ENCODE measurements at places on chromosomes 1 and 21.

DNA sequence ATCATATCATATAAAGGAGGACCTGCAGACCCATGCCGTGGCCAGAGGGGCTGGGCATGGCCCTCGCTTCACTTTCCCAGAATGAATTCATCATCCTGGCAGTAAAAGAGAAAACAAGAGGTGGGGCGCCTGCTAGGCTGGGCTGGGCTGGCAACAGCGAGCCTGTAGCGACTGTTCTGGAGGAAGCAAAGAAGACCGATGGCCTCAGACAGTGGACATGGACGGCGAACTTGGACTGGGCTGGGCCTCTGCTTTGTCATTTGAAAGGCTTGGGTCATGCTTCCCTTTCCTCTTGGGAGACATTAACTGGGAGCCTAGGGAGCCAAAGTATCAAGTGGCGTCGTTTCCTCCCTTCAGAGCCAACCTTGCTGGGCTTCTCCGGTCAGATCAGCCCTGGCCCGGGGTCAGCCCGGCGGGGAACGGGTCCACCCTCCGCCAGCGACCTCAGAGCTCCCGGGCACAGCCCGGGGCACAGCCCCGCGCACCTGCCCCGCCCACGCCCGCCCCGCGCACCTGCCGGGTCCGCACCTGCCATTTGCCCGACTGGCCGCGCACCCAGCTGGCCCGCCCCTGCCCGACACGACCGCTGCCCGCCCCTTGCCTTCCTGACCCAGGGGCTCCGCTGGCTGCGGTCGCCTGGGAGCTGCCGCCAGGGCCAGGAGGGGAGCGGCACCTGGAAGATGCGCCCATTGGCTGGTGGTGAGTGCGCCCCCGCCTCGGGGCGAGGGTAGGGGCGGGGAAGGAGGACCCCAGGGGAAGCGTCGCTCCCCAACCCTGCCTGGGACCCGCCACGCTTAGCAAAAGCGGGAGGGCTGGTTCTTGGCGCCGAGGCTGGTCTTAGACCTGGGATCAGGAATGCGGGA is at the start of gene FAM3B:
Gene FAM3B (plus strand): TSS at position 602 of the 863 bp plus-strand sequence. CDS start 79 bp downstream, at position 681.
- no peak for DNase-seq

GRCh38 chr1:151501474-151501873 is 9.7 kb upstream of the CGN start:
- DNase-seq = no peak

- no peak for DNase-seq
Measured at GRCh38 chr21:45993210-45994085, 11.9 kb downstream of the COL6A1 start.

DNA sequence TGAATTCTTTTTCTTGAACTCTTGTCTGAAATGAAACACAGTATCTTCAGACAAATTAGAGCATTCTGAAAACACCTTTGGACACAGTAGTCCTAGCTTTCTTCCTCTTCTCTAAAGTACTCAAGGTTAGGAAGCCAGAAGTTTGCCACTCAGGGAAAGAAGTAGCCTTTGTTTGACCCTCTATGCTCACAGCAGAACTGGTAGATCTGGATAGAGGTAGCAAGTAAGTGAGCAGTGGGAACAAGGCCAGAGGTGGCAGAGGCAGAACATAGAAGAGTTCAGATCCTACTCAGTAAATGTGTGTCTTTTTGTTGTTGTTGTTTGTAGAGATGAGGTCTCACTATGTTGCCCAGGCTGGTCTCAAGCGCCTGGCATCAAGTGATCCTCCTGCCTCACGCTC is 7.4 kb upstream of the PIGR start:
- no peak for DNase-seq

GRCh38 chr1:21242846-21243245 is 47.4 kb downstream of the ECE1 start:
- DNase-seq = no peak

DNA sequence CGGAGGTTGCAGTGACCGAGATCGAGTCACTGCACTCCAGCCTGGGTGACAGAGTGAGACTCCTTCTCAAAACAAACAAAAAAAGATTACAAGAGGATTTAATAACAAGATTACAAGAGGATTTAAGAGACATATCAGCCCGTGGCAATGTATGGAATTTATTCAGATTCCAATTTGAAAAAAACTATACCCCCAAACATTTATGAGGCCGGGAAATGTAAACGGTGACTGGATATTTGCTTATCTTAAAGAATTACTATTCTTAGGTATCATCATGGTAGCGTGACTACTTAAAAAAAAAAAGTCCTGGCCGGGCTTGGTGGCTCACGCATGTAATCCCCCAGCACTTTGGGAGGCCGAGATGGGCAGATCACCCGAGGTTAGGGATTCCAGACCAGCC is 21.2 kb upstream of the ELK4 start:
- no peak for DNase-seq

GRCh38 chr1:169538998-169539871 is 47.0 kb downstream of the F5 start:
- DNase-seq = peak; percentile 41

GRCh38 chr1:11352816-11353799 is 80.1 kb downstream of the UBIAD1 start:
- no peak for DNase-seq

- no peak for DNase-seq
Measured at GRCh38 chr1:24963099-24963872, 33.2 kb upstream of the RUNX3 start.

DNA sequence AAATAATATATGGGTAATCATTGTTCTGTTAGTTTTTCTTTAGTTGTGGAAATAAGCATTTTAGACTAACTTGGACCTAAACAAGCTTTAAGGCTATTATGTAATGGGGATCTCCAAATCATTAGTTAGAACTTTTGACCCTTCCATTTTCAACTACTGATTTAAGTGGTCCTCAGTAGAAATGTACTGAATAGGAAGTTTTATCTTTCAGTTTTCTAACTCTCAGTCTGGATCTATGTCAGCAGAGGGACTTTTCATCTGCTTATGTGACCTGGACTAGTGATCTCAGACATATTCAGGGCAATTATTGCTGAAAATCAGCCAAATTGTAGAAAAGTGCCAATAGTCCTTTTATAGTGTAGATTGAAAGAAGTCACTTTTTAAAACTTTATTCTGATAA is 56.0 kb downstream of the SASS6 start:
- DNase-seq = no peak

DNA sequence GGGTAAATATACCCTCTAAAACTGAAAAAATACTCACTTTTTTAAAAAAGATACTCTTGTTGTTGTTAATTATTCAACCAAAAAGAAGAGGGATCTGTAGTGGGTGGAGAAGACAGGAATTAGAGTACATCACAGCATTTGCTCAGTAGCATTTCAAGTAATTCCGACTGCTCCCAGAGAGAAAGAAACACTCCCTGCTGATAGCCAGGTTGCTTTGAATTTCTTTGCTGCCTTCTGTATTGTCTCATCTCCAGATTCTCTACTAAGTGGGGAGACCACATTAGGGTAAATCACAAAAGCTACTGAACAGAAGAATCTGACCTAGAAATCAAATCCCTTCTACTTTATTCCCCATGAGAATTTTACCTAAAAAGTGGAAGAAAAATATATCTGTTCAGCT is 661.1 kb downstream of the BRINP3 start:
- DNase-seq = no peak

DNA sequence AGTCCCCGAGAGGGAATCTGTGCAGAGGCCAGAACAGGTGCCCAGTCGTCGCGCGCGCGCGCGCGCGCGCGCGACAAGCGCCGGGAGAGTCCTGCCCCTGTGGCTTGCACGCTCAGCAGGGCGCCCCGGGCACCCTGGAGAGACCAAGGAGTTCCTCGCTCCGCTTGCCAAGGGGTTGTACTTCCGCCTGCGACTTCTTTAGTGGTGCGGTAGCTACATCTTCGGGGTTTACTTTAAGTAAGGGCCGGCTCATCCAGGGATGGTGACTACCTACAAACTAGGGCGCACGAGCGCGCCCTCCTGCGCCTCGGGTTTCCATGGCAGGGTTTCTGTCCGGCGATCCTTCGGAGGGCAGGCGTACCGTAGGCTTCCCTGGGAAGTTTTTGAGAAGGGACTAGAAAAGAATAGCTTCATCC is 1.4 kb downstream of the LHX4 start:
- no peak for DNase-seq

DNA sequence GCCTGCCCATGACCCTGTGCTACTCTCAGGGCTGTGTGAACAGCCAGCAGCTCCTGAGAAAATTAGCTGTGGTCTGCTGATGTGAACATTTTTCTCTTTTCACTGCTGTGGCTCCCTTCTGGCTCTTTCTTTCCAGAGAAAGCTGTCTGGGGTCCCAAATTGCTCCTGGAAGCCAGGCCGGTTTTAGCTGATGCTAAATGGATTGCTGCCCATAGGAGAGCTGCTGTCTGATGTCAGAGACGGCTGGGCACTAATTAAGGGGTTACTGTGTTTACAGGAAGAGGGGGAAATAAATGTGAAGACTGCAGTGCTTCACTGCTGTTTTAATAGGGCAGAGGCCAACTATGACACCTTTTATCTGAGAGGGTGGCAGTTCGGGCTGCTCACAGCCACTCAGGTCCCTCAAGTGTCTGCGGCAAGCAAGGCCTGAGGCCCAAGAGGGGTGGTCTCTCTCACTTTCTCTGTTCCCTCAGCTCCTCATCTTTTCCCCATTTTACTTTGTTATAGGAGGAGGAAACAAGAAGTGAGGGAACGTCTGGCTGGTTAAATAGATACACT is 106.0 kb upstream of the GNG12 start:
- no peak for DNase-seq

GRCh38 chr1:236774926-236775325 is 20.2 kb upstream of the MTR start:
- no peak for DNase-seq

DNA sequence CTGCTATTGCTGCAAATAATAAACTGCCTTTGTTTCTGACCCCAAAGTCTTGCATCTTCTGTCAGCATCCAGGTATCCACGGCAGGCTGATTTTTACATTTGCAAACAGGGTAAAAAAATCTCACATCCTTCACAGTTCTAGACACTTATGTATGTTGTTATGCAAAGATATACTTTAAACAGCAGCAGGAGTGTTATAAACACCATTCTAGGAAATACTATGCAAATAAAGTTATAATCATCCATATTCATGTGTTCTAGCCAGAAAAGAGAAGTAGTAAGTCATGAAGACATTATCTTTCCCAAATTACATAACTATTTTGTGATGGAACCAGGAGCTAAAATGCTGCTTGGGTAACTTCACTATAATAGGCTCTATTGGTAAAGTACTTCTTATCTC is 534.2 kb downstream of the LTN1 start:
- DNase-seq = no peak

DNA sequence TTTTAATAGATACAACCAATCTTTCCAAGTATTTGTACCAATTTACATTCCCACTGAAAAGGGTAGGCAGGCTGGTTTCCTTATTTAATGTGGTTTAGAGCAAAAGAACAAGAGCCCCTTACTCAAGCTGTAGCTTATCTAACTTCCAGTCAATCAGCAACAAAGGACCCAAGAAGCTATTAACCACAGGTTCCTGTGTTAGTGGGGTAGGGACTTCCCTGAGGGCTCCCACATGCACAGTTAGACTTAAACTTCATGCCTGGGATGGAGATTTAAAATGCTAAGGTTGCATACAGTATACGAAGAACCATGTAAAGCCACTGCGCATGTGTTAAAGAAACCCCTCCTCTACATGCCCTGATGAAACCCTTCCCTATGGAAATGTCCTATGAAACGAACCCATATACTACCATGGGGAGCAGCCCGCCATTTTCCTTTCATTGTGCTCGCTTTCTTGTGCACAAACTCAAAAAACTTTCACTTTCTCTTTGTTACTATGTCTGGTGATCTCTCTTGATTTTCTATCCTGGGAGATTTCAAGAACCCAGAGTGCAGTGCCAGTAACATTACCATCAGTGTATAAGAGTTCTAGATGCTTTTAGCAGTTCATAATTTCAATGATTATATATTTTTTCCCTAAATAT is 23.3 kb upstream of the ST6GALNAC5 start:
- DNase-seq = no peak

GRCh38 chr1:145777357-145778145 is 46.3 kb downstream of the RNF115 start:
- DNase-seq = no peak

DNA sequence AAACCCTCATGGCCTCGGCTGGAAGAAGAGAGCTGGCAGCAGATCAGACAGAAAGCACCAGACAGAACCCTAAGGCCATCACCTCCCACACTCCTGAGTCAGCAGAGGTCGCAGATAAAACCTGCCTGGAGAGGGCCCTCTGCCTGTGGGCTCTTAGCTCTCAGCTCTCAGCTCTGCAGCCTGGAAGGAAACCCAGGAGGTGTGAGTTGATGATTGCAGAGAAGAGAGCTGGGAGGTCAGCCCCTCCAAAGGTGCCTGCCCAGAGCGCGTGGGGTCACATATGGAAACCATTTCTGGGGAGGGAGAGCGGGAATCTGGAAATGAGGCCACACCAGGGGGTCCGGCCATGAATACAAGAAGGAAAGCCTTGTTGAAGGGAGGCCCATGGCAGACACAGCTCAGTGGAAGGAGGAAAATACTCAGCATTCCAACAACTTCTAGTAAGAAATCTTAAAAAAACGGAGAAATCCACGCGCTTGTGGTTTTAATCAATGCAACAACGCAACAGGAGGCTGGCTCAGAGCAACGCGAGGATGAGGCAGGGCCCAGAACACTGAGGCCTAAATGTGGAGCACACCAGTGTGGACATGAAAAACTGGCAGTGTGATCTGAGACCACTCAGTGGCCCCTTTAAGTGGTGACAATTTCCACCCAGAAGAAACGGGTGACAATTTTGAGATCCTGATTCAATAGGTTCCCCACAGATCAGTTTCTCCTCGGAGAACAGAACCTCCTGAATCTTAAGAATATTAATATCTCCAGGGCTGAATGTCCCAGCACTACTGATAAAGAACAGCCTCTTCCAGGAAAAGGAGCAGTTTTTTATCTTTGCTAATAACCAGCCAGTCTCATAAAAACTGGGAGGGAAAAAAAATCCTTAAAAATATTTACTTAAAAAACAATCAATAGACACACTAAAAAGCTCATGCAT is 45.7 kb downstream of the PSMG1 start:
- DNase-seq = no peak

DNA sequence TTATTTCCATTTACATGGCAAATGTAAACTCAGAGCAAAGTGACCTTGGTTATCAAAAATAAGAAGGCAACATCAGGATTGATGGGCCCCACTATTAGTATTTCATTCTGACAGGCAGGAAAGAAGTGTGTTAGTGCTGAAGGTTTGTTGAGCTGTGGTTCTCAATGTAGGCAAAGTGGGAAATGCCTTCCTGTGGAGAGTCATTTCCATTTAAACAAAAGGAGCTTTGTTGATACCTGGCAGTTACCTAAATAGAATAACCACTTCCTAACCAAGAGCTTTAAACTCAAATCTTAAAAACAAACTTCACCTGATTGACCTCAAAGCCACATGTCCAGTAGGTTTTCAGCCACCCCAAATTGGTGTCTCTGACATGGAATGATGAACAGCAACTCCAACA is 579.9 kb upstream of the BEND5 start:
- DNase-seq = no peak

DNA sequence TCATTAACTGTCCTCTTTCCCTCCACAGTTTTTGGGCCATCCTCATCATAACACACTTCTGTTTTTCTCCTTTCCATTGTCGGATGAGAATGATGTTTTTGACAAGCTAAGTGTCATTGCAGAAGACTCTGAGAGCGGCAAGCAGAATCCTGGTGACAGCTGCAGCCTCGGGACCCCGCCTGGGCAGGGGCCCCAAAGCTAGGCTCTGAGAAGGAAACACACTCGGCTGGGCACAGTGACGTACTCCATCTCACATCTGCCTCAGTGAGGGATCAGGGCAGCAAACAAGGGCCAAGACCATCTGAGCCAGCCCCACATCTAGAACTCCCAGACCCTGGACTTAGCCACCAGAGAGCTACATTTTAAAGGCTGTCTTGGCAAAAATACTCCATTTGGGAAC is 28.6 kb upstream of the IFNAR1 start:
- no peak for DNase-seq
